ENCODE measurements at places on chromosomes 4 and X.

DNA sequence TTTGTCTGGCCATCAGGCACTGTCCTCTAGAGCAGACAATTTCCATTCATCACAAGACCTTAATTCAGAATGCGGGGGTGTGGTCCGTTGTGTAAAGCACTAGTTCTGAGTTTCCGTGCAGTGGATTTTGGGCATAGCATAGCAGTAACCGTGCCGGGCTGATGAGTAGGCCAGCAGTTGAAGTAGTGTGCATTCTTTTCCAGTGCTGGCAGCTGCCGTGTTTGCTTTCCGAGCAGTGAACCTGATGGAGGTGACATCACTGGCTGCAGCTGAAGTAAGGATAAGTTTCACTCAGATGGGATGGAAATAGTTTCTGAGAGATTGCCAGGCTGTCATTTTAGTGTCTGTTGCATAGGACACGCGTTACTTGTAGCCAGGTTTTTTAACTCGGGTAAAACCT, 107.0 kb upstream of the STIM2 start:
- no peak for DNase-seq

GRCh38 chr4:174592256-174592984, 70.1 kb upstream of the HPGD start:
- no peak for DNase-seq

GRCh38 chr4:118915468-118915867, 26.8 kb downstream of the SYNPO2 start:
- DNase-seq, result no peak

GRCh38 chr4:2793586-2794485, 951 bp downstream of the SH3BP2 start:
- DNase-seq, result no peak

DNA sequence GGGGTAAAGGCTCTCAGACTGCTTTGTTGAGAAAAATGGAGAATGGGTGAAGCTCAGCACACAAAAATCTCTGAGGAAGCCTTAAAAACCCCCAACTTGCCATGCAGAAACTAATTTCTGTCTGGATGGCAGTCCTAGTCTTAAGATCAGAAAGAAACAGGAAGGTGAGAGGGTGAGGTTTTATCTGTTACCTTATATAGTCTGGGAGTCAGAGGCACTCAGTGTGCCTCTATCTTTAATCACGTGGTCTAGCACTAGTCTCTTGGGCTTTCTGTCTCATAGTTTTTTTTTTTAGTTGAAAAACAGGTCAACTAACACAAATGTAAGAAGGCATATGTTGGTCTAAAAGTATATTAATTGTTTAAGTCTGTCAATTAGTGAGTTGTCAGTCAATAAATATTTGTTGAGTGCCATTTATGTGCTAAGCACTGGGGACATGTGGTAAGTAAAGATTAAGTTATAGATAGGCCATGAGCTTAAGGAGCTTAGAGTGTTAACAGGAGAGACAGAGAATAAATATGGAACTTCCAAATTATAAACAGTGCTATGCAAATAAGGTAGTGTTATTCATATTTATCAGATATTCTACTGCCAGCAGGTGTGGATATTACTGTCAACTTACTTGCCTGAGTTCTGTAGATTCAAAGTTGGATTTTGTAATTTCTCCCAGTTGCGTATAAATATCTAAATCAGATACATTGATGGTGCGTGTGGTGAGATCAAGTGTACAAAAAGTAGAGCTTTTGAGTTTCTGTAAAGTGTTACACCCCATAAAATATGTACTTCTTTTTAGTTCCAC, 7.0 kb downstream of the CYBB start:
- DNase-seq, result no peak

DNA sequence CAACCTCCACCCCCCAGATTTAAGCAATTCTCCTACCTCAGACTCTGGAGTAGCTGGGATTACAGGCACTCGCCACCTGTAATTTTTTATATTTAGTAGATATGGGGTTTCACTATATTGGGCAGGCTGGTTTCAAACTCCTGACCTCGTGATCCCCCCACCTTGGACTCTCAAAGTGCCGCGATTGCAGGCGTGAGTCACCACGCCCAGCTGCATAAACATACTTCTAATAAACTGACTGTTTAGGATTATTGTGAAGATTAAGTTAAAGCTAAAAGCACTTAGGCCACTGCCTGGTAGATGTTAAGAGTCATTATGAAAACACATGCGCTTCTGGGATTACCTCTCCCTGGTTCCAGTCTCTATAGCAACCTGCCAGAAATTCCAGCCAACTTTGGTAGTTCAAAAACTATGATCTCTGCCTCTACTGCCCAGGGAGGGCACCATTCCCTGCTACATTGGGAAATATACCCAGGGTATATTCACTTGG, 30.2 kb upstream of the GRIA3 start:
- DNase-seq, result no peak

DNA sequence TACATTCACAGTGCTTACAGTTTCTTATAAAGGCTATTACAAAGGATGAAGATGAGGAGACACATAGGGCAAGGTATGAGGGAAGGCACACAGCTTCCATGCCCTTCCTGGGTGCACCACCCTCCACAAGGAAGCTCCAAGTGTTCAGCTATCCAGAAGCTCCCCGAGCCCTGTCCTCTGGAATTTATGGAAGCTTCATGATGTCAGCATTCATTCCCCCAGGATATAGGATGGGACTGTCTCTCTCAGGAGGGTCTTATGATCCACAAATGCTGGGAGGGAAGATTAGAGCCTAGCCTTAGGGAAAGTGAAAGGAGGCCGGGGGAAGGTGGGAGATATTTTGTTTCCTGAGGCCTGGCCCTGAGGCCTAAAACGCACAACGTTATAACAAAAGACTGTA, 236.0 kb downstream of the ANK2 start:
- DNase-seq, result no peak

GRCh38 chr4:71217688-71218087, 121.1 kb upstream of the SLC4A4 start:
- DNase-seq, result no peak

DNA sequence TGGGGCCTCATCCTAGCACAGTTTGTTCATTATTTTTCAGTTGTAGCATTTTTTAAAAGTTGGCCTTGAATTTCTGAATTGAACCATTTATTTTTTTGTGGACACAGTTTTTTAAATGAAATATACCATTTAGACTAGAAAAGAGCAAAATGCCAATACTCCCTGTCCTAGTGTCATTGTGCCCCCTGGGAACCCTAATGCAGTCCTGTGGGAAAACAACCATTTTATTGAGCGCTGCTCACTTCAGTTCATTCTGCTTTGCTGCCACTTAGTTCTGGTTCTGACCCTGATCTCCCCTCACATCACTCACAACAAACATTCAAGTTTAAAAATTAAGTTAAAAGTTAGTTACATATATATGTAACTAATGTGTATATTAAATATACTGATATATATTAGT, 5.4 kb downstream of the NFKB1 start:
- DNase-seq, result no peak

DNA sequence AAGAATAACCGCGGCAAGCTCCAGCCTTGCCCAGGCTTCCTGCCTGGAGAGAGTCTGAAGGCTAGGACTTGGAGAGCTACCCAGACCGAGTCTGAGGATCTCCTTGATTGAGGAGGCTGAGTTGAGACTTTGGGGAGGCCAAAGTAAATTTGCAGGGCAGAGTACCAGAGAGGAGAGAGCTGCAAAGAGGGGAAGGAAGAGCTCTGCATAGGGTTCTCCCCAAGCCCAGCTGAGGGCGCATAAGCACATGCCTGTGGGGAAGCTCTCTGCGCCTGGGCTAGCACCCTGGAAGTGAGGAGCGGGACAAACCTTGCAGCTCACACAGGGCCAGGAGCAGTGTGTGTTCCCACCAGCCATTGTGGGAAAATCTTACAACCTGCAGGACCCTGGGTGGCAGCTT, 56.1 kb downstream of the FAM193A start:
- DNase-seq, result no peak
